ENCODE measurements at places on chromosomes 3 and 15.

GRCh38 chr3:51750878-51751277, 28.2 kb downstream of the IQCF6 start:
- no peak for DNase-seq

DNA sequence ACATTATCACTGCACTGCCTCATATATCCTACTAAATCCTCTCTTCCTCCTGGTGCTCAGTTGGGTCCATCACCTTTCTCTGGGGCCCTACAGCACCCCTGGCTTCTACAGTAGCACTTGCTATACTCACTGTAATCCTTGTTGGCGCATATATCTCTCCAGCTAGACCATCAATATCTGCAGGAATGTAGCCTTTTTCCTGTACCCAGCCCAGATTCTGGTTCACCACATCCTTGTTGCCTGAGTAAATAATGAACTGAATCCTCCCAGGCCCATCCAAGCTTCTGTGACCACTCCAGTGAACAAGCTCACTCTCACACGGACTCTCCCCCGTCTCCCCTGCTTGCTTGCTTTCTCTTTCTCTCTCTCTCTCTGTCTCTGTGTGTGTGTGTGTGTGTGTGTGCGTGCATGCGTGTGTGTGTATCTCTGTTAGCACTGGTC, 62.5 kb upstream of the LIPC start:
- peak; percentile 38 for DNase-seq

GRCh38 chr3:187734841-187735240, 10.4 kb downstream of the BCL6 start:
- DNase-seq: no peak

DNA sequence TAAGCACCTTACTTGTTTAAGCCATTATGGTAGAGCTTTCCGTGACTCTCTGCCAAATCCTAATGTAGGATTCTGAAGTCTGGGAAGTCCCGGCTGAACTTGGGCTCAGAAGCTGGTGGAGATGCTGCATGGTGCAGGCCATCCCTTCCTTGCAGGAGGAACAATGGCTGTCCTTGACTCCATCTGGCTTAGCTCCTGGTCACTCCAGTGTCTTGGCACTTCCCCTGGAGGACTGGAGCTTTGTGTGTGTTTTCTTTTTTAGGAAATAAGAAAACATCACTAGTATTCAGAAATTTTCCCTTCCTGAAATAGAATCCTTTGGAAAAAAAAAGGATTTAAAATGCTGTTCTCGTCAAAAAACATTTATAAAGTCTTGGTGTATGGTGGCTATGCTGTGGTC, 209.3 kb upstream of the ROPN1 start:
- no peak for DNase-seq

DNA sequence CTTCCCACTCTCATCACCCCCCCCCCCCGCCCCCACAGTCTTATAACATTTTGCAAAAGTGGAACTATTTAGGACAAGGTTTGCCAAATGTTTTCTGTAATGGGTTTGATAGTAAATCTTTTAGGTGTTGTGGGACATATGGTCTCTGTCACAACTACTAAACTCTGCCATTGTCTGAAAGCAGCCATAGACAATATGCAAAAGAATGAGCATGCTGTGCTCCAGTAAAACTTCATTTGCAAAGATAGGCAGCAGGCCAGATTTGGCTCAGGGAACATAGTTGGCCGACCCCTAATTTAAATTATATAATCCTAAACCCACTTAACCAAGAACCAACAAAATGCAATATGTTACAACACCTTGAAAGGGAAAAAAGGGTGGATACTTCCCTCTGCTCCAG, 46.4 kb downstream of the TIPARP start:
- DNase-seq: no peak

DNA sequence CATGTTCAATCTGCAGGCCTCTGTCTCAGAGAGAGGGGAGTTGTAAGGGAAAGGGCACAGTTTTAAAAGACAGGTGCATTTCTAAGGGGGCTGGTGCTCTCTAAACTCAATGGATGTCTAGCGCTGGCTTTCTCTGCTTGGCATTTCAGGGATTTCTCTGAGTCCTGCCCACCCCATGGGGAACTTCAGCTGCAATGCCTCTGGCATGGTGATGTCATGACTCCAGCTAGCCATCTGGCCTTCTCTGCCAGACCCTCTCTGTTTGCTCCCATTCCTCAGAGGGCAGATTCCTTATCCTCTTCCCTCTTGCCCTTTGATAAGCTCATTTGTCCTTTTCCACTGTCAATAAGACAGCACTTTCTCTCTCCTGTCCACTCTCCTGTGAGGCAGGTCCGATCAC, 40.8 kb downstream of the RPLP1 start:
- no peak for DNase-seq

DNA sequence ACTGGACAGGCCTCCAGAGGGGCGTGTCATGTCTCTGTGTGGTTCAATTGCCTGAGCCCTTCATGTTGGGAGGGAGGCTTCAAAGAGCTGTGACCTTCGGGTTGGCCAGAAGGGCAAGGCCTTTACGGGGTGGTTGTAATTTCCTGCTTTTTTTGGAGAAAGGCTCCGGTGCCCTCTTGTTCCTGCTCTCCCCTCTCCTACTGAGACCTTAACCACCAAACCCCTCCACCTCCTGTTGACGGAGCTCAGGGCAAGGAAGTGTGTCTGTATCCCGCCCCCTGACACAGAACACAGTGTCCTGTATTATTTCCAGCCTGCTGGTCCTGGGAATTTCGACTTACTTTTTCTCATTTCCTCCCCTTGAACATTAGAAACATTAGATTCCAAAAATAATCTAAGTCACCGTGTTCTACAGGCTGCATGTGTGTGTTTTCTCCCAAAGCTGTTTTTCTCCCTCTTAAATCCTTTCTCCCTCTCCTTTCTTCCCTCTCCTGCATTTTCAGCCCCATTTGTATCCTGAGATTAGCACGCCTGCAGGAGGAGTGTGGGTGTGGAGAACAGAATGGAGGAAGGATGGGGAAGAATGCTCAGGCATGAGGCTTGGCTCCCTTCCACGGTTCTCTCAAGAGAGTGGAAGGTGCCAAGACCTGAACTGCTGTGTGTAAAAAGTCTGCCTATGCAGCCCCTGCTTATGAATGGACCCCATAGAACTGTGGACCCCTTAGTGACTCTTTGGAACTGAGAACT, 285.4 kb upstream of the ROPN1 start:
- peak; percentile 51 for DNase-seq

DNA sequence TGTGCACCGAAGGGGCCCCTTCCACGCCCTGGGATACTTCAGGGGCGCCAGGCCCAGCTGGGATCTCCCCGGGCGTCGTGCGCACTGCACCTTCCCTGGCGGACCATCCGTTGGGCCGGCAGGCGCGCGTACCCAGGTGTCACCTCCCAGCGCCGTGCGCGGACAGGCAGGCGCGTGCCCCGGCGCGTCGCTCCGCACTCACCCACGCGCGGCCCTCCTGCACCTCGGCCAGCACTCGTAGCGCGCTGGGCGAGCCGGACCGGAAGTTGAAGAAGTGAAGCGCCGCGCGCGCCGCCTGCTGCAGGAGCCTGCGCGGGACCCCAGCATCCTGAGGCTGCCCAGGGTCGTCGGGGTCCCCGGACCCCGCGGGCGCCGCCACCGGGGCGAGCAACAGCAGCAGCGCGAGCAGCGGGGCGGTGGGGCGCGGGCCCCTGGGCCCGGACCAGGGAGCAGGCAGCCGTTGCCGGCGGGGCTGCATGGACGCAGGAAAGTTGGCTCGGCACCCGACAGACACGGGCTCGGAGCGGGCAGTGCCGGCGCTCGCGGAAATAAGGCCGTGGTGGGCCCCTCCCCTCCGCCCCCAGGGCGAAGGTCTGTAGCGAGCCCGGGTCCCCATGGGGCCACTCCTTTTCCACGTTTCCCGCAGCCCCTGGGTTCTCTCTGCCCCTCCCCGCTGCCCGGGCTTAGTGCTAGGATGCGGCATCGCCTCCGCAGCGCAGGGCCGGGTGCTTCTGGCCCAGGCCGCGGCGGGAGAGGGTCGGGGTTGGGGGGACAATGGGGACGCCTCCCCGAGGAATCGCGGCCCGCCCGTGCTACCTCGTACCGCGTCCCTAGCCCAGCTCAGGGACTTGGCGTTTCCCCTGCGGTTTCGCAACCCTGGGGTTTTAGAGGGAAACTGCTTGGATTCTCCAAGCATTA, at the start of gene RARRES1:
RARRES1 (minus strand) TSS at position 520 of the 918 bp plus-strand sequence; CDS start at position 478, 42 bp downstream.
- DNase-seq: peak; percentile 78

GRCh38 chr3:183933160-183933559, 48.5 kb upstream of the PARL start:
- no peak for DNase-seq

DNA sequence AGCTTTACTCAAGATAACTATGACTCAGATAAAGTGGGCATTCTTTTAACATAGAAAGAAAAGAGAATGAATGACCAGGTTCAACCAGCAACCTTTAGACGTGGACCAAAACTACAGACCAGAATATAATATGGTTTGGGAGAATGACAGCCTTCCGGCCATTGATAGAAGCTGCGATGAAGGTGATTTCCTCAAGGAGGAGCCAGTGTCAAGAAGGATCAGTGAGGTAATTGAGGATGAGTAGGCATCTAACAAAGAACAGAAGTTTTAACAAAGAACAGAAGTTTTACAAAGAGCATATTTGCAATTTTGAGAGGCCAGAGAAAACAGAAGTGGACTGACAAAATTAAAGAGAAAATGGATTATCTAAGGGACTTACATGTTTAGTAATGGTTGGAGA, 289.0 kb upstream of the AGTR1 start:
- DNase-seq: no peak

DNA sequence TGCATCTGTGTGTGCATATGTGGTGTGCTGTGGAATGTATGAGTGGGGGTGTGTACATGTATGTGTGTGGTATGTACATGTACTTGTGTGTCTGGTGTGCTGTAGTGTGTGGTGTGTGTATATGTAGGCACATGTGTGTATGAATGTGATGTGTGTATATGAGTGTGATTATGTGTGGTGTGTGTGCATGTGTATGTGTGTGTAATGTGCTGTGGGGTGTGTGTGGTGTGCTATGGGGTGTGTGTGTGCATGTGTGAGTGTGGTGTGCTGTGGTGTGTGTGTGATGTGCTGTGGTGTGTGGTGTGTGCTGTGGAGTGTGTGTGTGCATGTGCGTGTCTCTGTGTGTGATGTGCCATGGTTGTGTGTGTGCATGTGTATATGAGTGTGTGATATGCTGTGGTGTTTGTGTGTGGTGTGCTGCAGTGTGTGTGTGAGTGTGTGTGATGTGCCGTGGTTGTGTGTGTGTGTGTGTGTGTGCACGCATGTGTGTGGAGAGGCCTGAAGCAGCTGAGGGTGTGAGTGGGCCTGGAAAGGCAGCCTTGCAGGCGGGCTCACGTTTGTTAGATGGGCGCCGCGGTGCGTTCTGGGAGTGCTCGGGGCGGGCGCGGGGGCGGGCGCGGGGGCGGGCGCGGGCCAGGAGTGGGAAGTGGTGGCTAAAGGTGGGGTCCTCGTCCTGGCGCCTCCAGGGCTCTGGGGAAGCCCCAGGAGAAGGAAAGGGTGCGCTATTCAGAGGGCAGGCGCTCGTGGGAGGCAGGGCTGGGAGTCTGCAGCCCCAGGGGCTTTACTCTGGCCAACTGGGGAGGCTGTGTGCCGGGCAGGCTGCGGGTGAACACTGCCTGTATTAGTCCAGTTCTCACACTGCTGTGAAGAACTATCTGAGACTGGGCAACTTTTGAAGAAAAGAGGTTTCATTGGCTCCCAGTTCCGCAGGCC, 116.9 kb downstream of the GABRG3 start:
- no peak for DNase-seq

- no peak for DNase-seq
Observed at GRCh38 chr15:50830477-50831354, 65.2 kb upstream of the SPPL2A start.

- no peak for DNase-seq
Observed at GRCh38 chr3:25894101-25894500, 104.2 kb downstream of the OXSM start.

DNA sequence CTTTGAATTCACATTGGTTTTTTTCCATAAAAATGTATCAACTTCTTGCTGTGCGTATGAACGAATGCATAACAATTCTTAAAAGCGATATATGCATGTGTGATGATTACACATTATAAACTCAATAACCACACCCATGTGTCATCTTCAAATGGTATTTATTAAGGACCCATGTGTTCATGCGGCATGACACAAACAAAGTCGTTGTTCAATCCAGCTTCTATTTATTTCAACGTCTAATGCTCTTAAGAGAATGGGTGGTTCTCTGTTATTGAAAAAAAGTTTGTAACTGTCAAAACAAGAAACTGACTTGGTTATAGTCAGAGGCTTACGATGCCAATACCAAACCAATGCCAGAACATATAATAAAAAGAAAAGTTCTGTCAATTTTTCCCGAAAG, 195.9 kb downstream of the FOXP1 start:
- DNase-seq: no peak

GRCh38 chr3:77026904-77027634, 12.8 kb upstream of the ROBO2 start:
- DNase-seq: no peak

Measured in right hindlimb (tissue), 1 donor.